ENCODE measurements at places on chromosomes 12 and 14. TPM values are rescaled to one million over a fixed set of nuclear protein-coding genes. Genes with fewer than 3 reads are reported as not detected.

The AKAP3 gene
- polyA plus RNA-seq: 0.60 TPM

The TMCC3 gene
- 0.14 TPM for polyA plus RNA-seq

The COX6A1 gene
- polyA plus RNA-seq: 828 TPM

The SIX6 gene
- polyA plus RNA-seq: not detected

The RGS6 gene
- polyA plus RNA-seq: not detected

The MDGA2 gene
- polyA plus RNA-seq: not detected

GRCh38 chr12:47397664-47398281, 308.1 kb downstream of the RPAP3 start:
- peaks cover 52% of the 10 kb centered on the region for H3K4me1 ChIP-seq
- peak overlapping the region; percentile 35 for H3K27ac ChIP-seq
- H3K36me3 ChIP-seq: no peaks in the 10 kb centered on the region
- no peak overlapping the region for H3K4me3 ChIP-seq
- no peaks in the 10 kb centered on the region for H3K27me3 ChIP-seq
- DNase-seq: peak; percentile 66

DNA sequence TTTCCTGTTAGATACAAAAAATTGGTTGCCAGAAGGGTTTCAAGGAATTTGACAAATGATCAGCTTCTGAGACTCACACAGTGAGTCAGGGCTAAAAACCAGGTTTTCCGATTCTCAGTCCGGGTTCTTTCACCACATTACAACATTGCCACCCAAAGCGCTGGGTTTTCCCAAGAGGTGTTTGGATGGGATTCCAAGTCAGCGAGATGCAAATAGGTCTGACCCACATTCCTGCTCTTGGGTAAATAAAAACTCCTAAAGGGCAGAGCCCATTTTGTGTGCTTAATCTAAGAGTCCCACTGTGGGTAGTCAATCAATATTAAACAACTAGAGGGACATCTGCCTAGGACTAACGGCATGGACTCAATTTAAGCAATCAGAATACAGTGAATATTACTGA, 5.4 kb upstream of the RIC8B start:
- no peak overlapping the region for H3K4me3 ChIP-seq
- DNase-seq: no peak
- peaks cover 4% of the 10 kb centered on the region for H3K4me1 ChIP-seq
- H3K27ac ChIP-seq: no peak overlapping the region
- no peaks in the 10 kb centered on the region for H3K36me3 ChIP-seq

DNA sequence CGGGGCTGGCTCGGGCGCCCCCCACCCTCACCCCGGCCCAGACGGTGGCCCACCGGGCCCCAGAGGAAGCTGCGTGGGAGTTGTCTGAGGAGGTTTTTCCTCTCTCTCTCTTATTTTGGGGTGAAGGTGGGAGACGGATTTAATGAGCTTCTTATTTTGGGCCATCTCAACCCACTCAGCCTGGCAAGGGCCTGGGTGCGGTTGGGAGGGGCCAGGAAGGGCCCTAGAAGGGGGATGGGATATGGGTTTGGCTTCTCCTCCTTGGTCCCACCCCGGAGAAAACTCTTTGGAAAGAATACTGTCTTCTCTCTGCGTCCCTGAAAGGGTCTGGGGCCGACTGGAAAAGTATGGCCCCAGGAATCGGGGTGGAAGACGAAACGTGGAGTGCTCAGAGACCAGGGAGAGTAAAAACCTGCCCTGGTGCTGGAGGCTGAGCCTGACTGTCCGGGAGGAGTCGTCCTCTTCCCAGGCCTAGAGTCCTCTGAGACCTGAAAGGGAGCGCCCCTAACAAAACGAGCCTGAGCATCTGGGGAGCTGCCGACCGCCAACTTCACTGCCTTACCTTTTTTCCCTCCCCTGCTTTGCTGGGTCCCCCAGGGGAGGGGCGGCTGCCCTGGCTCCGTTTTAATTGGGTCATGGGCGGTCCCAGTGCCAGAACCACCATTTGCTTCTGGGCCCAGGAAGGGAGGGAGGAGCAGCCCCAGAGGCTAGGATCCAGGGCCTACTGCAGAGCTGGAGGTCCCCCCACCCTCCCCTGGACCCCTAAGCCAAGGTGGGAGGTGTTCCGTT, 1.6 kb downstream of the MMP14 start:
- peaks cover 13% of the 10 kb centered on the region for H3K27me3 ChIP-seq
- H3K27ac ChIP-seq: no peak overlapping the region
- H3K36me3 ChIP-seq: peaks cover 7% of the 10 kb centered on the region
- peaks cover 11% of the 10 kb centered on the region for H3K4me1 ChIP-seq

DNA sequence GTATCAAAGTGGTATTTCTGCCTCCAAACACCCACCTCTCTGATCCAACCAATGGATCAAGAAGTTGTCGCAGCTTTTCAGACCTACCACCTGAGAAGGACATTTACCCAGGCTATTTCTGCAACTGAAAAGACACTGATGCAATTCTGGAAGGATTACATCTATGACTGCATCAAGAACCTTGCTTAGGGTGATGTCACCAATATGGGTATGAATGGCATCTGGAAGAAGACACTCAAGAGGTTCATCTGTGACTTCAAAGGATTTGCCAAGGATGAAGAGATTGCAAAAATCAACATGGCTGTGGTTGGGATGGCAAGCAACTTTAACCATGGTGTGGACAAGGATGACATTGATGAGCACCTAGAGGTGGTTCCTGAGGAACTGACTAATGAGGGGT, 154.2 kb downstream of the PCNX1 start:
- peaks cover 38% of the 10 kb centered on the region for H3K36me3 ChIP-seq
- no peak for DNase-seq
- H3K27me3 ChIP-seq: no peaks in the 10 kb centered on the region
- no peak overlapping the region for H3K27ac ChIP-seq

DNA sequence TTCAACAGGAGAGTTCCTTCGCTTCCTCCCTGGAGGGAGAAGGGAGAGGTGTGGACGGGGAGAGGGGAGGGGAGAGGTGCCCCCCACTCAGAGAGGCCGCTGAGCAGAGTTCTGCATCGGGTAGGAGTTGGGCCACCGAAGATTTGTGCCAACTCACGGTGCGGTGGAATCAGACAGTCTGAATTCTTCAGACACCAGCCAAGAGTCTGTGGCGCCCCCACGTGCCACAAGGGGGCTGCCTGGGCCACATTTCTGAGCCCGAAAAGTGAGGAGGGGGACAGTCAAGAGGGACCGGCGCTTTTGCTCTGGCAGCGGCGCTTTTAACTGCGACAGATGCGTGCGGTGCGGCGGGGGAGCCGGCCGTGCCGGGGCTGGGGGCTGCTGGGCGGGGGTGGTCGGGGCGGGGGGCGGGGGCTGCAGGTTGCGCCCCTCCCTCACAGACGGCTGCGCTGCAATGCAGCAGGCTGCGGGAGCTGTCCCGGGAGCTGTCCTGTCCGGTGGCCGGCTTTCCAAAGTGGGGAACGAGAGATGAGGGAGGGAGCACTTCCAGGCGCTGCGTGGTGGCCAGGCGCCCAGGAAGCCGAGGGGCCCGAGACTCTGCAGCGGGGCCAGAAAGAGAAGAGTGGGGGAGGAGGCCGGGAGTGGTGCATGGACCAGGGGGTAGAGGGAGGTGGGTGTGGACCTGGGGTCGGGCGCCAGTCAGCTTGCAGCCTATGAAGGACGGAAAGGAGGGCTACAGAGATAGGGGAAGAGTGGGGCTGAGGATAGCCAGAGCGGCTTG, 975 bp upstream of the RTL1 start:
- no peak overlapping the region for H3K4me3 ChIP-seq
- H3K27me3 ChIP-seq: no peaks in the 10 kb centered on the region
- H3K27ac ChIP-seq: no peak overlapping the region
- no peak for DNase-seq
